ENCODE measurements at places on chromosomes 13 and 19.

DNA sequence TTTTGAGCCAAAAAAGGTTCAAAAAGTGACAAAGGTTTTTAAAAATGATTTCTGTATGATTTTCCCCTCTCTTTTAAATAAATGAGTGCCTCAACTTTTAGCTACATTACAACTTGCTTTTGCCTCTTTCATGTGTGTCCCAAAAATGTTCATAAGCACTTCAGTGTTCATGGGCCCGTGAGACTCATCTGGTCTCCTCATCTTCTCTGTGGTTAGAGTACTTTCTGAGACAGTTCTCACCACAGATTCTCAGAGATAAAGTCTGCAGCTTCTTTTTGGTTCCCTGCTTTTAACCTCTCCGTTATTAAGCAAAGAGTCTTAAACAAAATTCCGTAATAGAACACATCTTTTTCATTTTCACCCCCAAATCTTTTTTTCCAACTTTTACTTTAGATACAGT is 156.9 kb downstream of the DLEU7 start:
- DNase-seq, result no peak

- peak; percentile 9 for DNase-seq
Measured at GRCh38 chr13:112725346-112726015, 35.6 kb downstream of the ATP11A start.

DNA sequence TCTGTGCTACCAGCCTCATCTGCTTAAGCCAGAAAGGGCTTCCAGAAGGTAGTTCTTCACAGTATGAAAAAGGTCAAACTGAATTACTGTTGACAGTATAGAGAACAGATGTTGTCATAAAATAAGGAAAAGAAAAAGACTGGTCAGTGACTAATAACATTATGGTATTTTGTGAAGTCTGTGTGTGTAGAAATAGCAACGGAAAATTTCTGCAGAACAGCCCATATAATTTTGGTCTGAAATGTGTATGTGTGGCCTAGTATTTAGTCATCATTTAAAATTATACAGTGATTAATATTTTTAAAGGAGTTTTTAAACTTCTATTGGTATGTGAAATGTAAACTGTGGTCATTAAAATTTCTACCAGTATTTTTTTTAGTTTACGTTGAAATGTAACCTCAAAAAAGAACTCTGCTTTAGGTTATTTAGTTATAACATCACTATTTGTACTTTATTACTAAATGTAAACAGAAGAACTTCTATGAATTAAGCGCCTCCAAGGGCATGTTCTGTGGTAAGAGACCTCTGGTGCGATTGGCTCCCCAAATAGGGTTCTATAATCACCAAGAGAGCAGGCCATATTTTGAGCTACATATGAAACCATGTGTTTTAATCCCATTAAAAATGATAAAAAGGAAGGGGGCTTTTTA is 3.3 kb upstream of the GPR183 start:
- DNase-seq, result no peak

- DNase-seq, result no peak
Measured at GRCh38 chr13:39047560-39047959, 9.3 kb downstream of the NHLRC3 start.

- no peak for DNase-seq
Measured at GRCh38 chr13:35882722-35883497, 248.3 kb downstream of the DCLK1 start.

DNA sequence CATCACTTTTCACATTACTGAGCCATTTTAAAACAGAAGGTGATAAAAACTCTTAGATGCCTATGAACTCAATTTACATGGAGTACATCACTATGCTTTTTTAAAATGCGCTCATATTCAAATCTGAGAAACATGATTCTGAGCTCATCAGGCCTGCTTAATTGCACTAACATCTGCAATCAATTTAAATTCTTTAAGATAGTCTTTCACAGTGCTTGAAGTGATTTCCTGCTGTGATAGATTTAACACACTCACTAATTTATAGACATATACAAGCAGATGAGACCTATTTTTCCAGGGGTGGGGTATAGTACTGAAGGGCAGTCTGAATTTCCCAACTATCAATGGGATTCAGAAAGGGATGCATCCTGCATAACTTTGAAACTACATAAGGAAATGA is 82.9 kb downstream of the DIAPH3 start:
- no peak for DNase-seq

DNA sequence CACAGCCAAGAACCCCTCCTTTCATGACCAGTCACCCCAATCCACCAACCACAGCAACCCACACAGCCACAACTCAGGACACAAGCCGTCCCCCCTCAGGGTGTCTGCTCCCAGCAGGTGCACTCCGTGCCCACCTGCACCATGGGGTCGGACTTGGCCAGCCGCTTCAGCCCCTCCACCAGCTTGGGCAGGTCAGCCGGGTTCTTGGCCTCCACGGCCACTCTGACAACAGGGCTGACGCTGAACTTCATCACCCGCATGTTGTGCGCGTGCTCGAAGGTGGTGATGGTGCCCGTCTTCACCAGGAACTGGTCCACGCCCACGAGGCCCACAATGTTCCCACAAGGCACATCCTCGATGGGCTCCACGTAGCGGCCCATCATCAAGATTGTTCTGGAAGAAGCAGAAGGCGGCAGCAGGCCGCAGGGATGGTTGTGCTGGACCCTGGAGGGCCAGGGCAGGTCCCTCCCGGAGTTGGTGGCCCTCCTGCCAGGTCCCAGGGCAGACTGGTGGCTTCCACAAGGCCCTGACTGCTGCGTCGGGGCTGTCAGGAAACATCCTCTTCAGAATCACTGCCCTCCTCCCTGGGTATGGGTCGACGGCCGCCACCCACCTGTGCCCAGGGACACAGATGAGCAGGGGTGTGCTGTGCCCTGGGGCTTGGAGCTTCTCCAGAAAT is 5.5 kb downstream of the EEF2 start:
- no peak for DNase-seq

DNA sequence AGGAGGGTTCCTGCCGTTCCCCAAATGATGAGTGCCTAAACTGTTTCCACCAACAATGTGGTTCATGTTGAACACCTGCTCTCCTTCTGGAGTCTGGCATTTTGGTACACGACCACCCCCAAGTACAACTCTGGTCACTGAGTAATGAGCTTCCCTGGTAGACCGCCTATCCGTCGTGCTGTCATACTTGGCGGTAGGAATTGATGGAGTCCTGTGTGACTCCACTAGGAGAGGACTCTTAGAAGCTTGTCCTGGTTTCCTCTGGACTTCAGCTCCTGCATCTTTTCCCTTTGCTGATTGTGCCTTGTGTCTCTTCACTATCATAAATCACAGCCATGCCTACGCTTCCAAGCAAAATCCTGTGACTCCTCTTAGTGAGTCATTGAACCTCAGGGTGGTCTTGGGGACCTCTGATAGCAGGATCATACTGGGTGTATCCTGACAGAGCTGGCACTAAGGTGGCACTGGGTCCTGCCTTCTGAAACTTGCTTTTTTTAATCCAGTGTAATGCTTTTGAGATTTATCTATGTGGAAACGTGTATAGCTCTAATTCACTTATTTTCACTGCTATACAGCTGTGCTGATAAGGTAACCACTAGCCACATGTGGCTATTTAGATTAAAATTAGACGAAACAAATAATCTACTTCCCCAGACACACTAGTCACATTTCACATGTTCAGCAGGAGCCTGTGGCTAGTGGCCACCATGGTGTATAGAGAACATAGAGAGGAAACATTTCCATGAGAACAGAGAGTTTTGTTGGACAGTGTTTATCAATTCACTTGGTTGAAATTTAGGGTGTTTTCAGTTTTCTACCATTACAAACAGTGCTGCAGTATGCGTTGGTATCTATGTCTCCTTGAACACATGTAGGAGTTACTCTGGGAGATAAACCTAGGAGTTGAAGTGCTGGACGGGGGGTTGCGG is 6.1 kb upstream of the ASF1B start:
- no peak for DNase-seq

- no peak for DNase-seq
Measured at GRCh38 chr13:73368608-73369007, 309.8 kb downstream of the KLF5 start.

DNA sequence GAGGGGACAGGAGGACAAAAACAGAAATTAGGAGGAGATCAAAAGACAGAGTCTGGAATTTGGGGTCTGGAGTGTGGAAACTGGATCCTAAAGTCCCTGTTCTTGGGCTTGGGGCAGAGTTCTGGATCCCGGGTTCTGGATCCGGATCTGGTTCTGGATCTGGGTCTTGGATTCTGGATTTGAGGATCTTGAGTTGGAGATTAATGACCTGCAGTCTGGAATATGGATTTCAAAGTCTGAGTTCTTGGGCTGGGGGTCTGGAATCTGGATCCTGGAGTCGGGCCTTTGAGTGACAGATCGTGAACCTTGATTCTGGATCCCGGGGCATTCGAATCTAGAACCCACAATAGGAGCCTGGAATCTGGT is 411 bp upstream of the KLK15 start:
- no peak for DNase-seq

DNA sequence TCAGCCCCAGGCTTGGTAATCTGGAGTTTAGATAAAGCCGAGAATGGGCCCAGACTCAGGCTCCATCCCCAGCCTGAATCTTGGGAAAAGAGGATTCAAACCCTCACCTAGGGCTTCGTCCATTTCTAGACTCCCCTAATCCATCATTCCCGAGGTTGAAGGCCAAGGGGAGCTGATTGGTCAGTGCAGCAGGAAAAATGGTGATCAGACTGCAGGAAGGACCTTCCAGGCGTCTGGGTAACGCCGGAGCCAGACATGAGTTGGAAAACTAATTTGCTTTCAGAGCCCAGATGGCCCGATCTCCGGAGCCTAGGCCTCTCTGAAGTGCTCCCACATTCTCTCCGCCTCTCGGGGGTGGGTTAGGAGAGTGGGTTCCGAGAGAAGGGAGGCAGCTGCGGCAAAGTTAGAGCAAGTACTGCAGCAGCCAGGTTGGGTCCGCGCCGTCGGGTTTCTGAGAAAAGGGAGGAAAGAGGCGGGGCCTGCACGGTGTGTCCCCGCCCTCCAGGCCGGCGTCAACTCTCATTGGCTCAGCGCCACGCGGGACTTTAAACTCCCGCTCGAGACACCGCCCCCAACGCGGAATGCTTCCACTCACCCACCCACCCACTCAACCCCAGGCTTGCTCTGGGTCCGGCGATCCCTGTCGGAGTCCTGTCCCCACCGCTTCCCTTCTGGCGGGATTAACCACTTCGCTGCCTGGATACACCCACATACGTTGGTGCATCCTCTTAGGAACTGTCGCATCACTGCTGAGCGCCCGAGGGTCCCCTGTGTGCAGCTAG is 788 bp upstream of the RTBDN start:
- DNase-seq, result peak; percentile 47

DNA sequence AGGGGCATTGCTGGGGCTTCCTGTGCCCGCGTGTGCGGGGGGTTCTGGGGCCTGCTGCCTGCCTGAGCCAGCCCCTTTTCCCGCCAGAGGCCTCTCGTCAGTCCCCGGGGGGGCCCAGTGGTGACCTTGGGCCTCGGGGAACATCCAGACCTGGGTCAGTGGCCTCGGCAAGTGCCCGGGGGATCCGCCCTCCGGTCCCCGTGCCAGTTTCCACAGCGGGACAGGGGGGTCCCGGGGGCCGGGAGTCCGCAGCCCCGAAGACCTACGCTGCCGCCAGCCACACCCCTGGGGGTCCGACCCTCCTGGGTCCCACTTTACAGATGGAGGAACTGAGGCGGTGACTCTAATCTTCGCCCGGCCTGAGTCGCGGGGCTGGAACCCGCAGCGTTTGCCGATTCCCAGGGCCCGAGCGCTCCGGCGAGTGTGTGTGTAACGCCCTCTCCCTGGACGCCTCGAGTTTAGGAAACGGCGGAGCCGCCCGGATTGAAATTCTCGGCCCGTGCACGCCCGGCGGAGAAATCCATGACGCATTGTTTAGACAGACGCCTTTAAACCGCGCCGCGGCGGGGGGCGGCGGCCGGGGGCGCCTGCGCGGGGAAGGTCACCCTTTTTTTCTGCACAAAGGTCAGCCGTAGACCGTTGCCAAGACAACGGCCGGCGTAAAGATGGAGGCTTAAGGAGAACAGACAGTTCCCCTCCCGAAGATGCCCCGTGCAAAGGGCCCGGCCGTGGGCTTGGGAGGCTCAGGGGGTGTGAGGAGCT is 39.3 kb downstream of the EFNA2 start:
- DNase-seq, result peak; percentile 45

DNA sequence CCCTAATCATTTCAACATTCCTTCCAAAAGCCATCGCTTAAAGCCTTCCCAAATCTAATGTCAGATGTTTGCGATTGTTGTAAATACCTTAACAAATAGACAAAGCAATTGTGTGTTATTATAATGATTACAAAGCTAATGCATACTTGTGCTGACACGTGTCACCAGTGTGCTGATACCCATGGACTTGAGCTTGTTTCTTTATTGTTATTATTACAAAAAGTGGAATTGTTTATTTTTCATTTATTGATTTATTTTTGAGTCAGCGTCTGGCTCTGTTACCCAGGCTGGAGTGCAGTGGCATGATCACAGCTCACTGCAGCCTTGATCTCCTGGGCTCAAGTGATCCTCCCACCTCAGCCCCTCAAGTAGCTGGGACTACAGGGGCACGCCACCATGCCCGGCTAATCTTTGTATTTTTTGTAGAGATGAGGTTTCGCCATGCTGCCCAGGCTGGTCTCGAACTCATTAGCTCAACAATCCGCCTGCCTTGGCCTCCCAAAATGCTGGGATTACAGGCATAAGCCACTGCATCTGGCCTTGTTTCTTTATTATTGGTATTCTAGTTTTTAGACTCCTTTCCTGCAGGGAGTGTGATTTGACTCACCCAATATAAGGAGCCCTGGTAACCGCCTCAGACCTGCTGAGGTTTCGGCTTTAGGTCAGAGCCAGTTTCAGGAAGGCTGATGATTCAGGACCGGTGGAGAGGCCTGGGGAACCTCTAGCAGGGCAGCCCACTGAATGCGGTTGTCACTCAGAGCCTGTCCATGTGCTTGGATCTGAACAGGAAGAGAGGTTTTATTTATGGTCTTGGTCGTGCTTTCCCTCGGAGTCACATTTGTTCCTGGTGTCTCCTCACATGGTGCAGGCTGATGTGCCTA is 2.1 kb upstream of the FBXO17 start:
- DNase-seq, result peak; percentile 51

DNA sequence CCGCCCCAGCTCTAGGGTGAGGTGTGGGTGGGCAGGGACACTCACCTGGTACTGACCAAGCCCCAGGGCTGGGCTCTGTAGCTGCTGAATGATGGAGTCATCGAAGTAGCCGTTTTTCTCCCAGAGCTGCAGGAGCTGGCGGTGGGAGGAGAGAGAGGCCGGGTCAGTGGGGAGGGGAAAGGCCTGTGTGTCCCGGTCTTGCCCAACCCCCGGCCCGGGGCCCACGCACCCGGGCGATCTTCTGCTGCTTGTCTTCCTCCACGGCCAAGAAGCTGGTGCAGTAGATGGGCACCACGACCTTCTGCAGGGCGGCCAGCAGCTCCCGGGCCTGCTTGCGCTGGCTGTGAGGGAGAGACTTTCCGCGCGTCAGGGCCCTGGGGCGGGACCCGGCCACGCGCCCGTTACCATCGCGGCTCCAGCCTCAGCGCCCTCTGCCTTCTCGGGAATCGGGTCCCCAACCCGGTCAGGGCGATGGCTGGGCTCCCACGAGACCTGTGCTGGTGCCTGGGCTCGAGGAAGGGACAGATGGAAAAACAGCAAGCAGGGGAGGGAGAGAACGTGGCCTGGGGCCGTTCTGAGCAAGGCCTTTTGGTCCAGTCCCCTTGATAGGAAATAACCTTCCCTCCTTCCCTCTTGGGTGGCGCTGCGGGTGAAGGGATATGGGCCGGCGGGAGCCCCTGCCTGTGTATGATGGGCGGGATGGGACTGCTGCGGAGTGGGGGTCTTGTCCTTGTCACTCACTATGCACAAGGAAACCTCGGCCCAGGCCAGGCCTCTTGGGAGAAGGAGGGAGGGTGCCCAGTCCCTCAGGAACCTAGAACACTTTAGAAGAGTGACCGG is 11.5 kb downstream of the CHERP start:
- no peak for DNase-seq

Data from stimulated activated CD4-positive, alpha-beta T cell treated with anti-CD3 and anti-CD28 coated beads, Interleukin-2, amount 100 ng/mL, for 24 hours (primary cell).